ENCODE measurements at places on chromosomes 16 and 17.

- DNase-seq, result no peak
Observed at GRCh38 chr16:87384162-87384874, 742 bp upstream of the FBXO31 start.

GRCh38 chr17:61214753-61215152 is 184.9 kb upstream of the TBX2 start:
- DNase-seq, result no peak

DNA sequence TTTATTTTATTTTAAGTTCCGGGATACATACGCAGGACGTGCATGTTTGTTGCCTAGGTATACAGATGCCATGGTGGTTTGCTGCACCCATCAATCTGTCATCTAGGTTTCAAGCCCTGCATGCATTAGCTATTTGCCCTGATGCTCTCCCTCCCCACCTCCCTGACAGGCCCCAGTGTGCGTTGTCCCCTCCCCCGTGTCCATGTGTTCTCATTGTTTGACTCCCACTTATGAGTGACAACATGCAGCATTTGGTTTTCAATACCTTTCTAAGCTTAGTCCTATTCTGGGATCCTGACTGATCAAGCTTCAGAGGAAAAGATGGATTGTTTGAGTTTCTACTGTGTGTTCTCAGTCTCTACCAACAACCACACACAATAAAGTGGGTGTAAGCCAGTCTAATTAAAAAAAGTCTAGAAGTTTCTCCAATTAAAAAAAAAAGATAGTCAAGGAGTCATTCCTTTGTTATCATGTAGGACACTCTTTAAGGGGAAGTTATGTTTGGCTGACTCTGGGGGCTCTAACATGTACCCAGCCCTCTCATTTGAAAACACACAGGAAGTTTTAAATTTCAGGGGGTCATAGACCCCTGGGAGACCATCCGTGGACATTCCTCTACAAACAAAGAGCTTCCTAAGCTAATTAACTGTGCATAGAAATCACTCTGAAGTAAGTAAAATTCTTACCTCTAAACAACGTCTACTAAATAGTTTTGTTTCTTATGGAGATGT is 66.3 kb upstream of the ADAMTS18 start:
- DNase-seq, result no peak

GRCh38 chr16:49464877-49465504 is 91.4 kb downstream of the C16orf78 start:
- DNase-seq, result no peak

- DNase-seq, result no peak
Observed at GRCh38 chr16:4800290-4801041, 2.0 kb downstream of the ROGDI start.

DNA sequence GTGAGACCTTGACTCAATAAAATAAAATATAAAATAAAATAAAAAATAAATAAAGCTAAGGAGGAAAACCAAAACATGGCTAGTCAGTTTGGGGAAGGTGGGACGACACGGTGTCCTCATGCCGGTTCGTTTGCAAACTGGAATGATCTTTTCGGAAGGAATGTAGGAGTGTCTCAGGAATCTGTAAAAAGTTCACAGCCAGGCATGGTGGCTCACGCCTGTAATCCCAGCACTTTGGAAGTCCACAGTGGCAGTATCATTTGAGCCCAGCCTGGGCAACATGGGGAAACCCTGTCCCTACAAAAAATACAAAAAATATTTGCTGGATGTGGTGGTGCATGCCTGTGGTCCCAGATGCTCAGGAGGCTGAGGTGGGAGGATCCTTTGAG is 14.7 kb upstream of the RPTOR start:
- DNase-seq, result no peak

- no peak for DNase-seq
Observed at GRCh38 chr17:15436473-15437302, 30.7 kb downstream of the CDRT4 start.

DNA sequence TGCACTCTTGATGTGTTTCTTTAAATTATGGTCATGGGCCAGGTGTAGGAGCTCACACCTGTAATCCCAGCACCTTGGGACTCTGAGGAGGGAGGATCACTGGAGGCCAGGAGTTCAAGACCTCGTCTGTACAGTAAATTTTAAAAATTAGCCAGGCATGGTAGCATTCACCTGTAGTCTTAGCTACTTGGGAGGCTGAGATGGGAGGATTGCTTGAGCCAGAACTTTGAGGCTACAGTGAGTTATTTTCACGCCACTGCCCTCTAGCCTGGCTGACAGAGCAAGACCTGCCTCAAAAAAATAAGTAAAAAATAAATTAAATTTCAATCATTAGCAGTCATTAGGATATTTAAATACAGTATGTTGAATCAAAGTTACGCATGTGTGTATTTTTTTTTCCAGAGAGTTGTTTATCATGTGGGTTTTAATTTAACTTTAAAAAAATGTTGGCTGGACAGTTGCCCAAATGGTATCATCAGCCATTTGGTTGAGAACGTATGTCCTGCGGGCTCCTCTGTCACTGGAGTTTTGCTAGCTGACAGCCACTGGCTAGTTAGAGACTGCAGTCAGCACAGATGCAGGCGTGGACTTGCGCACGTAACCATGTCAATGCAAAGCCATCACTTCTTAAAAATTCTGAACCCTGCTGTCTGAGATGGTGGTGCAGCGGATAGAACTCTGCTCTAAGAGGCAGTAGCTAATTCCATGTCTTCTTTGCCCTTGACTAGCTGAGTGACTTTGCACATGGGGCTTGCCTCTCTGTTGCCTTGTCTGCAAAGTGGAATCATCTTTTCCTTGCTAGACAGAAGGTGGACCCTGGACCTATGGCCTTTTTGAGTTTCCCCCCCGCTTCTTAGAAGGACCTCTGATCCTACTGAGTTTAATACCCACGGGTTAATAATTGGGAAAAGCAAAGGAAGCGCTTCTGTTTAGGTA is 40.0 kb downstream of the MAPT start:
- no peak for DNase-seq

GRCh38 chr16:17246974-17247732 is 223.6 kb downstream of the XYLT1 start:
- DNase-seq, result no peak

DNA sequence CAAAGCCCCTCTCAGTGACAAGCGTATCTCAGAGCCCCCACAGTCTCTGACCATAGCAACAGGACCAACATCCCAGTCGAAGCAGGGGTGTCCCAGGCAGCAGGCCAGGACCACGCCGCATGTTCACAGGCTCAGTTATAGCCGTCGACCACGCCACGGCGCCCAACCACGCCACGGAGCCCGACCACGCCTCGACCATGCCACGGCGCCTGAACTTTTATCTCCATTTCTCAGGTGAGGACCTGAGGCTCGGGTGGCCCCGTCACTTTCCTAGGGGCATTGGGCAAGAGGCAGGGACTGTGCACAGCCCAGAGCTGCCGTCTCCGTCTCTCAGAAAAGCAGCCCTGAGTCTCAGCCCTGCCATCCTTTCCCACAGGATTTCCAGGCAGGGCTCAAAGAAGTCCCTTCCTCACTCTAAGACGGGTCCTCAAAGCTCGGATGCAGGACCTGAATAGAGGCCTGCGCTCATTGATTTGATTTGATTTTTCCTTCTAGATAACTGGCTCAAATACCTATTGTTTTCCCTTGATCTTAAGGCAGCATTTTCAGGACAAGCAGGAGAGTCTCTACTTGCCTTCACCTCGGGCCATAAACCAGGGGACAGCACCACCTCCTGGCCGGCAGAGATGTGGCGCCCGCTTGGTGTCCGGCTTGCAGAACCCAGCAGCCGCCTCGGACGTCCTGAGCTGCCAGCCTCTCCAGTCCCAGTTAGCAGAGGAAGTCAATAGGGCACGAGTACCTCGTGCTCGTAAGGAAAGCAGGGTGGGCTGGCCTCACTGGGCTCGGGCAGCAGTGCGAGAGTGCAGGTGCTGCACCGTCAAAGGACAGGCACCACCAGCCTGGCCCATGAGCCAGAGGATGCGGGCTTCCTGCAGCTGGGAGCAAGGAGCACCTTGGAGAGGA is 38.8 kb downstream of the C16orf95 start:
- DNase-seq, result no peak

- no peak for DNase-seq
Observed at GRCh38 chr16:85003076-85003475, 8.3 kb downstream of the ZDHHC7 start.

DNA sequence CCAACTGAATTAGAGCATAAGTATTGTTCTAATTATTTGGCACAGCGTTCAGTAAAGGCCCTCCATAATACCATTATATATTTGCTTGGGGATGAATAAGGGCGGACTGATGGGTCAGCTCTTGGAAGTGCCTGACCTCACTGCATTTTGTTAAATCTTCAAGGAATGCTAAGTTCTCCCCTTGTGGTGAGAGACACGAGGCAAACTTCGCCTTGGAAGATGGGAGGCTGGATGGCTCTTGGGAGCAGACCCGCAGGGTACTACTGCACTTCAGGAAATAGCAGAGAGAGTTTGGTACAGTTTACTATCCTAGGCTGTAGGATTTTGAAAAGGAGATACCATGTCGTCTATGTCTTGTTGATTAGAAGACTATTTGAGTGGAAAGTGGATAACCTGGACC is 87.0 kb upstream of the RPRML start:
- no peak for DNase-seq

DNA sequence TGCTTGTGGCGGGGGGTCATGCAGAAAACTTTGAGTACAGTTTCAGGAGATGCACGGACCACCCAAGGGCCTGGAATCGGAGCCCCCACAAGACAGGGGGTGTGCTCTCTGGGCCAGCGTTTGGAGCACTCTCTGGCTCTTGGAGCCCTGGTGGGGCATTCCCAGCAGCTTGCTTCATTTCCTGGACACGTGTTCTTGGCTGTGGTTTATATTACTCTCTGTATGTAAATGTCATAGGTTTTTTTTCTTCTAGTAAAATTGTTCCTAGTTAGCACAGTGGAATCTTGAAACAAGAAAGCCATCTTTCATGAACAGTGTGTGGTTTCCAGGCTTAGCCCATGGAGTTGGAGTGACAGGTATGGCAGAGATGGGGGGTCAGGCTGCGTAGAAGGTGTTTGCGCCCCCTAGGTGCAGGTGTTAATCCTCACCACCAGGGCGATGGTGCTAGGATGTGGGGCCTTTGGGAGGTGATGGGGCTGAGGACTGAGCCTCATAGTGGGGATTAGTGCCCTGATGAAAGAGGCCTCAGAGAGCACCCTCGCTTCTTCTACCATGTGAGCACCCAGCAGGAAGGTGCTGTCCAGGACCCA is 79.8 kb downstream of the JPH3 start:
- DNase-seq, result no peak

DNA sequence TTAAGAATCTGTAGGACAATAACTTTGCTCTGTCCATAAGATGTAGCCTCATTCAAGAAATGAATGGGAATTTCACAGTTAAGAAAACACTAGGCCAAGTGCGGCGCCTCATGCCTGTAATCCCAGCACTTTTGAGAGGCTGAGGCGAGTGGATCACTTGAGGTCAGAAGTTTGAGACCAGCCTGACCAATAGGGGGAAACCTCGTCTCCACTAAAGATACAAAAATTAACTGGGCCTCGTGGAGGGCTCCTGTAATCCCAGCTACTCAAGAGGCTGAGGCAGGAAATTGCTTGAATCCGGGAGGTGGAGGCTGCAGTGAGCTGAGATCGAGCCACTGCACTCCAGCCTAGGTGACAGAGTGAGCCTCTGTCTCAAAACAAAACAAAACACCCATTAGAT is 19.9 kb upstream of the RSL1D1 start:
- no peak for DNase-seq

GRCh38 chr16:8742068-8742467 is 55.4 kb downstream of the TMEM186 start:
- DNase-seq, result no peak

DNA sequence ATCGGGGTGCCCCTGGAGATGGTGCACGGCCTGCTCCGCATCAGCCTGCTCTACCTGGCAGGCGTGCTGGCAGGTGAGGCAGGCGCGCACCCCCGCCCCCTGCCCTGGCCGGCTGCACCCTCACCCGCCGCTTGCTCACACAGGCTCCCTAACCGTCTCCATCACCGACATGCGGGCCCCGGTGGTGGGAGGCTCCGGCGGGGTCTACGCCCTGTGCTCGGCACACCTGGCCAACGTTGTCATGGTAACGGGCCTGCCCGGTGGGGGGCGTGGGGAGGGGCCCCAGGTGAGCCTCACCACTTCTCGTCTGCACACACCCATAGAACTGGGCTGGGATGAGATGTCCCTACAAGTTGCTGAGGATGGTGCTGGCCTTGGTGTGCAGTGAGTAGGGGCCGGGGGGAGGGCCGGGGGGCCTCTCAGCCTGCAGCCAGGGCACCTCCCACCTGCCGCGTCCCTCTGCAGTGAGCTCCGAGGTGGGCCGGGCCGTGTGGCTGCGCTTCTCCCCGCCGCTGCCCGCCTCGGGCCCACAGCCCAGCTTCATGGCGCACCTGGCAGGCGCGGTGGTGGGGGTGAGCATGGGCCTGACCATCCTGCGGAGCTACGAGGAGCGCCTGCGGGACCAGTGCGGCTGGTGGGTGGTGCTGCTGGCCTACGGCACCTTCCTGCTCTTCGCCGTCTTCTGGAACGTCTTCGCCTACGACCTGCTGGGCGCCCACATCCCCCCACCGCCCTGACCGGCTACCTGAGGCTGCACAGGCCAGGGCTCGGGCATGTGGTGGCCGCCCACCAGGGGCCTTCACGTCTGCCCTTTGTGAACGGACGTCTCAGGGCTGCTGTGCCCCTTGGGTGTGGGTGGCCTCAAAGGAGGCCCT is 2.1 kb downstream of the RHBDL1 start:
- no peak for DNase-seq

DNA sequence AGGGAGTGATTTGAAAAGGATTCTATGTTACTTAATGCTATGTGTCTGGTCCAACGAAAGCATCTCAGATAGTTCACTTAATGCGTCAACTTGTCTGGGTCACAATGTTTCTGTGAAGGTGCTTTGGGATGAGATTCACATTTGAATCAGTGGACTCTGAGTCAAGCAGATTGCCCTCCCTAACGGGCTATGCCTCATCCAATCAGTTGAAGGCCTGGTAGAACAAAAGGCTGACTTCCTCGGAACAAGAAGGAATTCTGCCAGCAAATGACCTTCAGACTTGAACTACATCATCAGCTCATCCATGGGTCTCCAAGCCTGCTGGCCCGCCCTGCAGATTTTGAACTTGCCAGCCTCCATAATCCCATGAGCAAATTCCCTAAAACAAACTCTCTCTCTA is 15.2 kb downstream of the EMP2 start:
- no peak for DNase-seq

GRCh38 chr17:61158376-61158775 is 241.3 kb upstream of the TBX2 start:
- DNase-seq, result no peak
